Aortic smooth muscle cell (primary cell): ENCODE measurements at places on chromosomes 11 and 22. TPM values are rescaled to one million over a fixed set of nuclear protein-coding genes. Genes with fewer than 3 reads are reported as not detected.

The PPP2R1B gene
- total RNA-seq, result 22.9 and 33.2 TPM in 2 replicates

The SLC15A3 gene
- total RNA-seq, result 7.5 and 9.1 TPM in 2 replicates

The SYT12 gene
- 0.25 and 1.6 TPM in 2 replicates for total RNA-seq

The OR8D1 gene
- total RNA-seq, result not detected in 2 replicates

The LDLRAD3 gene
- total RNA-seq, result 4.5 and 10.0 TPM in 2 replicates

The PANX3 gene
- not detected in 2 replicates for total RNA-seq

The CYTH4 gene
- 0.06 and 0.40 TPM in 2 replicates for total RNA-seq

The CLDN5 gene
- 7.7 and 17.2 TPM in 2 replicates for total RNA-seq

The IFITM10 gene
- 4.5 and 7.7 TPM in 2 replicates for total RNA-seq

The SCGB2A2 gene
- not detected in 2 replicates for total RNA-seq

The PAAF1 gene
- total RNA-seq, result 7.7 and 10.2 TPM in 2 replicates

The TCN1 gene
- total RNA-seq, result under 0.01 TPM in 1 of 2 replicates, not detected in the other

The ZFTA gene
- 12.4 and 14.0 TPM in 2 replicates for total RNA-seq

The MFRP gene
- not detected in 2 replicates for total RNA-seq

The HEPHL1 gene
- not detected in 2 replicates for total RNA-seq

The OR5A1 gene
- not detected in 2 replicates for total RNA-seq

The PGA4 gene
- 0.06 TPM in 1 of 2 replicates, not detected in the other for total RNA-seq

The ACR gene
- not detected in 2 replicates for total RNA-seq

The APLNR gene
- total RNA-seq, result 0.19 and 0.66 TPM in 2 replicates

The MS4A14 gene
- total RNA-seq, result not detected in 2 replicates

The RAB38 gene
- 3.3 and 5.9 TPM in 2 replicates for total RNA-seq

The IL18BP gene
- total RNA-seq, result 1.6 and 2.2 TPM in 2 replicates

The LARGE2 gene
- total RNA-seq, result not detected in 2 replicates

The SLC25A17 gene
- 12.3 and 12.4 TPM in 2 replicates for total RNA-seq
